ENCODE measurements at places on chromosomes 16 and 17.

DNA sequence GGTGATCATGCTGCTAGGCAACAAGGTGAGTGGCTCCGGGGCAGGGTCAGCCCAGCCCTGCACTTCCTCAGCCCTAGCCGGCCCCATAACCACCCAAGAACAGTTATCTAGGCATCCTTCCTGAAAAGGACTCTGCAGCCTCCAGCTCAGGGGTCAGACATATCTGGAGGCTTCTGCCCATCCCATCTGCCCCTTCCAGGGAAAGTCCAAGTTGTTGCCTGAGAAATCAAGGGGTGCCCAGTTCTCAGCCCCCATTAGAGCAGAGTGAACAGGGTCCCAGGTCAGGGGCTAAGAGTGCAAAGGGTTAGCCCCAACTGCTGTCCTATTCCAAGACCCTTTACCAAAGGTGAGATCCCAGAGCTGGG is 4.1 kb upstream of the NHERF1 start:
- no peak for DNase-seq

DNA sequence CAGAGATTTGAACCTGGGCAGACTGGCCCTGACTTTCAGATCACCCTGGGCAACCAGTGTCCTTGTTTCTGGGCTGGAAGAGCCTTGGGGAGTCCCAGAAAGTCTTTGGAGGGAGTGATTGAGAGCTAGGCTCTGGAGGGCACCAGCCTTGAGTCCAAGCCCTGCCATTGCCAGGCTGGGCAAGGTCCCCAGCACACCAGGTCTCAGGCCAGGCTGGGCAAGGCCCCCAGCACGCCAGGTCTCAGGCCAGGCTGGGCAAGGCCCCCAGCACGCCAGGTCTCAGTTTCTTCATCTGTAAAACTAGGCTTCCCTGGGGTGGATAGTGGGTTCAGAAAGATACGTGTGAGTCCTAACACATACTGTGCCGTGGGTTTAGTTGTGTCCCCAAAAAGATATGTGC is 135.0 kb downstream of the IRF8 start:
- no peak for DNase-seq

DNA sequence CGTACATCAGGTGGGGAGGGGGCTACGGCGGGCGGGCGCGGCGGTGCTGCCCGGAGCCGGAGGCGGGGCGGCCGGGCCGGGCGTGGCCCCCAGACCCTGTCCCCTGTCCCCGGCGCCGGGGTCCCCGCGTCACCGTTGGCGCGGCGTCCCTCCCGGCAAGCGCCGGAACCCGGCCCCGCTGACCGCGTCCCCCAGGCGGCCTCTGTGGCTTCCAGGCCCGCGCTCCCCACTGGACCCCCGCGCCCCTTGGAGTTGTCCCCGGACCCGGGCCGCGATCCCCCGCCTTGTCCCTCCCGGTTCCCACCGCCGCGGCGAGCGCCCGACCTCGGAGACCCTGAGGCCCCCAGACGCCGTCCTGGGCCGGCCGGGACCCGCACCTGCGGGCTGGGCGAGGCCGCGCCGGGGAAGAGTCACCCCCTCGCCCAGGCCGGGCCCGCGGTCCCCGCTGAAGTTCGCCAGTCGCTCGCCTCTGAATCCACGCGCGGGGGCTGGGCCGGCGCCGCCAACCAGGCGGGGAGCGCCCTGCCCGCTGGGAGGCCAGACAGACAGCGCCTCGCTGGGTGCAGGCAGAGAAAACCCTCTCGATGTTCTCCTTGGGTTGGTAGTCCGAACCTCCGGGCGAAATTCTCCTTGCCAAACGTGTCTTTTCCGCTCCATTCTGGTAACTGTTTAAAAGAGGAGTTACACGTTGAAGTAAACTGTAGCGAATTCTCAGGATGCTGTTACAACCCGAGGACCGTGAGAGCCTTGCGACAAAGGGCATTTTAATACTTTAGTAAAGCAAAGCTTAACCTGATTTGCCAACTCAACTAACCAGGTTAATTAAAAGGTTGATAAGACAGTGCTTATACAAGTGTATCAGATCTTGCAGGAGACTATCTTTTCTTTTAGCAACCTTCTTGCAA is 761 bp downstream of the GAN start:
- DNase-seq, result peak; percentile 52

- no peak for DNase-seq
Observed at GRCh38 chr17:69870091-69870530, 204.9 kb upstream of the KCNJ16 start.

DNA sequence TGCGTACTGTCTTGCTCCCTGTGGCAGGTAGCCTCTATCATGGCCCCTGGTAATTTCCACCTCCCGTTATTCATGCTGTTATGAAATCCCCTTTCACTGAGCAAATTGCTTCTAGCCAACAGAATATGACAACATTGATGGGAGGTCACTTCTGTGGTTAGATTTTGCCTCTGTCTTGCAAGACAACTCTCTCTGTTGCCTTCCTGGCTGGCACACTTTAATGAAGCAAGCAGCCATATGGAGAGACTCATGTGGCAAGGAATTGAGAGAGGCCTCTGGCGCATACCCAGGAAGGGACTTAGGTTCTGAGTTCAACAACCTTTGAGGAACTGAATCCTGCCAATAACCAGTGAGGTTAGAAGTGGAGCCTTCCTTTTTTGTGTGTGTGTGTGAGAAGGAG is 51.8 kb upstream of the GPRC5B start:
- no peak for DNase-seq

DNA sequence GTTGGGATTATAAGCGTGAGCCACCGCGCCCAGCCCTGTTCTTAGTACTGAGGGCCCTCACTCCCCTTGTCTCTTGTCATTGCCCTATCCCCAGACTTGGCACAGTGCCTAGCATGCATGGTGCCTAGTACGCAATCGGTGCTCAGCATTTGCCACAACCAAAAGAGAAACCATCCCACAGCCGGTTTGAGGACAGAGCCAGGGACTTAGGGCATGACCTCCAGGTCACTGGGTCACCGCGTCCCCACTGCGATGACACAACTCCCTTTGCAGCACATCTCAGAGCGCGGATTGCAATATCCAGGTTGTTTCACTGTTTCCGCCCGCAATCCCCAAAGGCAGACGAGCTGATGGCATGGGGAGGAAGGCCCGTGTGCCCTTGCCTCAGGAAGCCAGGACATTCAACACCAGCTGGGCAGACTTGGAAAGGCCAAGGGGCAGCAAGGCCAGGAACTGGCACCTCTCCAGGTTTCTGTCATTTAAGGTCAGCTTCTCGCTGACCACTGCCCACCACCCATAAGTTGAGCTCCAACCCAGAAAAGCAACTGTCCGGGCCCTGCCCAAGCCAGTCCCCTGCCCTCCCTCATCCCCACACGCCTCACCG is 274.5 kb downstream of the MRTFB start:
- DNase-seq, result no peak

DNA sequence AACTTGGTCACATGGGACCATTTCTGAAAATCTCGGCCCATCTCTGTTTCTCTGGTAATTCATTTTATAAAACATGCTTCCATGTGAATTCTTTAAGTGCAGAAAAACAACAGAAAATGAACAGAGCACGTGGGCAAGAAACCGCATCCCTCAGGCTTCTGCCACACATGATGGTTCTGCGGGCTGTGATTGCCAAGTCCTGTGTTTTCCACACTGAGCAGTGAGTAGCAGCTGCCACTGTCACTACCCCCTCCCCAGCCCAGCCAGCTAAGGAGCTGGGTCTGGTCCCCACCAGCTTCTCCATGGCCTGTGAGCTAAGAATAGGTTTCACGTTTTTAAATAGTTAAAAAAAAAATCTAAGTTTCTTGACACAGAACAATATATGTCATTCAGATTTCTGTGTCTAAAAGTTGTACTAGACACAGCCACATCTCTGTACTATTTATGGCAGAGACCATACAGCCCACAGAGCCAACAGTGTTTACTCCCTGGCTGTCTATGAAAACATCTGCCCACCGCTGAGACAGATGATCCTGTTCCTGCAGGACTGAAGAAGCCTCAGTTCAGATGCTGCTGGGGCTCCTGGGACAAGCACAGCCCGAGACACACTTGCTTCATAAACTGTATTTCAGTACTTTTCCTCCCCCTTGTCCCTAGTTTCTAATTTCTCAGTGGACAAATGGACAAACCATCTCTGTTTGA is 41.5 kb downstream of the USP22 start:
- DNase-seq, result no peak

DNA sequence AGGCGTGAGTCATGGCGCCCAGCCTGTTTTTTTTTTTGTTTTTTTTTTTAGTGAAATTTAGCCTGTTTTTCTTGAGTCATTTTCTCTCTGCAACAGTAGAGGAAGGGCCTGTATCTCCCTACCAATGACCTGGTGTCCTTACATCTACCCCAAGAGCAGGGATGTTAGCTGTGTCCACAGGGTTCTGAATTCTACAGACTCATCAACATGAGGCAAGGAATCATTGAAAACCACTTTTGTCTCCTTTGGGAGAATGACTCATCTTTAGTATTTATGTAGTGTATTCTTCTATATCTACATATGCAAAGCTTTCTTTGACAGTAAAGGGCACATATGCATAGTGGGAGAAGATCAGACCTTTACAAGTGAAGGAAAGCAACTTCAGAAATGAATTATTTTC is 105.3 kb downstream of the SPECC1 start:
- no peak for DNase-seq

GRCh38 chr16:89370601-89371000 is 119.8 kb downstream of the ANKRD11 start:
- DNase-seq, result no peak

DNA sequence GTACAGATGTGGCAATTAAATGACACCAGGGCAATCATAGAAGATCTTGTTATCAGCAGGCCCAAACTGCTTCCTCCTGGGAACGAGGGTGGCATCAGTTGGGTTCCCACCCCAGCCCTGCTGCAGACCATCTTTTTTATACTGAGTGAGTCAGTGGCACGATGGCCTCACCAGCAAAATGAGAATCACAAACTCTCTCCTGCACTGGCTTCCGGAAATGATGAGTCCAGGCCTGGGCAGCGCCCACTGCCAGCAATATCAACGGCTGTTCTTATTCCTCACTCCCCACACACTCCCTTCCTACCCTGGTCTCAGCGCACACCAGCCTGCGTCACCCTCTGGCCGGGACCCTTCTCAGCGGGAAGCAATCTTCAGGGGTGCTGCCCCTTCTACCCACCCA is 340.3 kb downstream of the FOXL1 start:
- no peak for DNase-seq

- DNase-seq, result no peak
Observed at GRCh38 chr16:53714205-53715022, 10.5 kb downstream of the FTO start.

GRCh38 chr16:70656712-70657263 is 10.4 kb downstream of the IL34 start:
- DNase-seq, result no peak

- no peak for DNase-seq
Observed at GRCh38 chr17:9139695-9140094, 118.4 kb downstream of the NTN1 start.

- DNase-seq, result no peak
Observed at GRCh38 chr16:84032458-84033178, 10.0 kb downstream of the SLC38A8 start.

DNA sequence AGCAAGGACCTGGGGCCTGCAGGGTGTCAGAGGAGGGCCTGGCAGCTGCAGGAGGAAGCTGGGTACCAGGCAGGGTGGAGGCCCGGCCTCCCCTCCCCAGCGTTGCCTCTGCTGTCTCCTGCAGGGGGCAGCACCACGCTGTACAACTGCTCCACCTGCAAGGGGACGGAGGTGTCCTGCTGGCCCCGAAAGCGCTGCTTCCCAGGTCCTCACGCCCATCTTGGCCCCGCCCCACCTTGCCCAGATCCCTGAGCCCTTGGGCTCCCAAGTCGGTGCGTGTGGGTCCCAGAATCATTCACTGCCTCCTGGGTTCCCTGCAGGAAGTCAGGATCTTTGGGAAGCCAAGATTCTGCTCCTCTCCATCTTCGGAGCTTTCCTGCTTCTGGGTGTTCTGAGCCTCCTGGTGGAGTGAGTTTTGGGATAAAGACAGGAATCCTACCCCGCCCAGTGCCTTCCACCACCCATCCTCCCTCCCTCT is 1.2 kb downstream of the TMEM95 start:
- peak; percentile 88 for DNase-seq

GRCh38 chr17:8117980-8118768 is at the start of gene ALOXE3:
TSS of gene ALOXE3 (minus strand) at chr17:8118514. CDS start at chr17:8117990, 524 bp downstream.
- DNase-seq, result no peak

DNA sequence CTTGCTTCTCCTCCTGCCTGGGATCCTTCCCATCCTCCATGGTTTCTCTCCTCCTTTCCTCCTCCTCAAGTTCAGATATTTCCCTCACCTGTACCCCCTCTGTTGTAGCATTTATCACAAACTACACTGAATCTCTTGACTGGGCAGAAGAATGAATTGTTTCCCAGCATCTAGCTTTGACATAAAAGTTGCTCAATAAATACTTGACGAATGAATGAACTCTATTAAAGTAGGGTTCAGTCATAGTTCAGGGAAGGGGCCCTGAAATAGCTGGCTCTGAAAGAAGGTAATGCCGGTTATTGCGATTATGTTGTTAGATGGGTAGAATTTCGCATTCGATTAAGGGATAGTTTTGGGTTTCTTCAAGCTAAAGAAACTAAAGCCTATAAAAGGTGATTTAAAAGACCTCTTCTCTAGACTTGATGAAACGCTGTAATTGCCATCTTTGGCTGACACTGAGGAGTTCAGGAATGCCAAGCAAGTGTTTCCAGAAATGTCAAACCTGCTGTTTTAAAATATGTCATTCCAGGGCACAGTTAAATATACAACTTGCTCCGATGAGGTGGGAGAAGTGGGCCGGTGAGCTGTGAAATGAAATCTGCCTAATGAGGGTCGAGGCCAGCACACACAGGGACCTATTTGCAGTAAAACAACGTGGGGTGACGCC is 1.0 kb upstream of the CPD start:
- no peak for DNase-seq

GRCh38 chr16:46629331-46630219 is 8.4 kb upstream of the SHCBP1 start:
- no peak for DNase-seq

DNA sequence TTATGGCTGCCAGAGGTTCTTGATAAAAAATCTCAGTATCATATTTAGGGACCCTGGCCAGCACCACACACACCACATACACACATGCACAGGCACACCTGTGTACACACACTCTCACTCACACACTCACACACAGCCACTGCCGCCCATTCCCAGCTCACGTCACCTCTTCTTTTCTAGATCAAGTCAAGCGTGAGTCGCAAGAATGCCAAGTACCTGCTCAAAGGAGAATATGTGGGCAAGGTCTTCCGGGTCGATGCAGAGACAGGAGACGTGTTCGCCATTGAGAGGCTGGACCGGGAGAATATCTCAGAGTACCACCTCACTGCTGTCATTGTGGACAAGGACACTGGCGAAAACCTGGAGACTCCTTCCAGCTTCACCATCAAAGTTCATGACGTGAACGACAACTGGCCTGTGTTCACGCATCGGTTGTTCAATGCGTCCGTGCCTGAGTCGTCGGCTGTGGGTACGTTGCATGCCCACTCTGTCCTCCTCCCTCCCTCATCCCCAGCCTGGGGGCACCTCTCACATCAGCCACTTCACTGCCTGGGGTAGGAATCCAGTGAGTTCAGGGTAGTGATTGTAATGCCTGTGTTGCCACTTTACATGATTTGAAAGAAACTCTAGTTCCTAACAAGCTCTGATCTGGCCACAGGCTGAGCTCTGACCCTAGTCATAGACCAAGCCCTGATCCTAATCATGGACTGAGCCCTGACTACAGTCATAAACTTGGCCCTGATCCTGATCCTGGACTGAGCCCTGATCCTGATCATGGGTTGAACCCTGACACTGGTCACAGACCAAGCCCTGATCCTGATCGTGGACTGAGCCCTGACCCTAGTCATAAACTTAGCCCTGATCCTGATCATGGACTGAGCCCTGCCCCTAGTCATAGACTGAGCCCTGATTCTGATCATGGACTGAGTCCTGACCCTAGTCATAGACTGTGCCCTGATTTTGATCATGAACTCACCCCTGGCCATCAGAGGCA is 20.4 kb downstream of the CDH5 start:
- DNase-seq, result no peak
